ENCODE measurements at places on chromosomes 5 and 9.

GRCh38 chr5:136811551-136811950 is 446.2 kb upstream of the TRPC7 start:
- no peak for DNase-seq

DNA sequence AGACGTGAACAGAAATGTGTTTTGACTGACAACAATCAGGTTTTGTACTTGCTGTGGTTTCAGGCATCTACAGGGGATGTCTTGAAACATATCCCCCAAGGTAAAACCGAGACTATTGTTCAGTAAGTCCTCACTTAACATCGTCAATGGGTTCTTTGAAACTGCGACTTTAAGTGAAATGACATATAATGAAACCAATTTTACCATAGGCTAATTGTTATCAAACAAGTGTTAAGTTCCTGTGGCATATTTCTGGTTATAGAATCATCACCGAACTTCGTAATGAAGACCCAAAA is 16.4 kb upstream of the OMD start:
- no peak for DNase-seq

- no peak for DNase-seq
These were observed 6.1 kb downstream of the CCNI2 start for GRCh38 chr5:132753135-132753987.

DNA sequence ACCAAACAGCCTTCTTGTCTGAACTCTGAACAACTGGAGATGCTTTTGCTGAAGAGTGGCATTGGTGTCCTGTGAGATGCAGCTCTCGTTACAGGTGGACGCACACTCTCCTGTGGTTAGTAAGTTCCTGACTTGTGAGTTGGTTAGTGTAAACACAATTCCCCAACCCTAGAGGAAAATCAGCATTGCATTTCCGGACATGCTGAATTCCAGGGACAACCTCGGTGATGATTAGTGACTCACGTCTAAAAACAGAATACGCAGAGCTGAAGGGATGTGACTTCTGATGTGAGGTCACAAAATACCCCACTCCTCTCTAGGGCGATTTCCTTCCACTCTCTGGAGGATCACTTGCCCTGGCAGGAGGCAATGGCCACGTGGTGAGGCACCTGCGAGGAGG is 5.0 kb downstream of the OR2V2 start:
- DNase-seq = no peak

DNA sequence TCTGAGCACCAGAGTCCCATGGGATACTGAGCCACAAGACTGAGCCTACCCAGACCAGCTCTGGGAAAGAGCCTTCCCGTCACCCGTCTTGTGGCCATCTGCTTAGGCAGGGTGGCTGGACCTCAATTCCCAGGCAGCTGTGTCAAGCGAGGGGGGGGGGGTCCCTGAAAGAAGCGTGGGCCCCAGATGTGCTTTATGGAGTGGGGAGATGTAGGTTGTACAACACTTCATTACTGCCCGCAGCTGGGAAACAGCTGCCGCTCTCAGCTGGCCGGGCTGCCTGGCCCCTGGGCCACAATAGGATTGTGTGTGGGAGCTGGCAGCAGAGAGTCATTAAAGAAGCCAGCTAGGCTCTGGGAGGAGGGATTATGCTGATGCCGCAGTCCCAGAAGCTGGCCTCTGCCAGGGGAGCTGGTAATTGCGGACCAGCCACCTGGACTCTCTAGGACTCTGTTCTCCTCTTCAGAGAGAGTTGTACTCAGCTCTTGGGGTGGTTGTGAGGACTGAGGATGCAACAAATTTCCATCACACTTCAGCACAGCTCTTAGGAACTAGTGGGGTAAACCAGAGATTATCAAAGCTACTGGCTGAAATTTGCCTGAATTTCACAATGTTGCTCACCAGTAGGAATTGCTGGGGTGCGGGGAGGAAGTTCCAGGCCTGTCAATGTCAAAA is 145.4 kb downstream of the GADD45G start:
- DNase-seq = no peak

DNA sequence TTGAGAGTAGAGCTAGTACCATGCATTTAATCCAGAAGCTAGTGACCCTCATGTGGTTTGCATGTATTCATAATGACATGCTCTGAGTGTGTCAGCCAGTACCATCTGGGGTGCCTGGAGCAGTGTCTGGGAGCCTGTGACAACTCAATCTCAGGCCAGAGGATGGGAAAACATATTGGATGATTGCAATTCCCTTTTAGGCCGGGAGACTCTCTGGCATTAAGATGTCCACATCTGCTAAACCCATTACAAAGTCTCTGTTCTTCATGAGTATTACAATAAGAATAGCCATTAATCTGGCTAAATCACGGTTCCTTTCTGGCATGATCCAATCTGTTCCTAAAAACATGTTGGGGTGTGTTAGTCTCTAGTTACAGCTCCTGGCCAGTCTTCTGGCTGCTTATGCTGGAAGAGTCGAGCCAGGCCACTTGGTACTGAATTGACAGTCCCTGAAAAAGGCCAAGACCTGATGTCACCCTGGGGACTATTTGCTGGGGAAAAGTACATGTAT is 475.7 kb downstream of the ENC1 start:
- DNase-seq = no peak

DNA sequence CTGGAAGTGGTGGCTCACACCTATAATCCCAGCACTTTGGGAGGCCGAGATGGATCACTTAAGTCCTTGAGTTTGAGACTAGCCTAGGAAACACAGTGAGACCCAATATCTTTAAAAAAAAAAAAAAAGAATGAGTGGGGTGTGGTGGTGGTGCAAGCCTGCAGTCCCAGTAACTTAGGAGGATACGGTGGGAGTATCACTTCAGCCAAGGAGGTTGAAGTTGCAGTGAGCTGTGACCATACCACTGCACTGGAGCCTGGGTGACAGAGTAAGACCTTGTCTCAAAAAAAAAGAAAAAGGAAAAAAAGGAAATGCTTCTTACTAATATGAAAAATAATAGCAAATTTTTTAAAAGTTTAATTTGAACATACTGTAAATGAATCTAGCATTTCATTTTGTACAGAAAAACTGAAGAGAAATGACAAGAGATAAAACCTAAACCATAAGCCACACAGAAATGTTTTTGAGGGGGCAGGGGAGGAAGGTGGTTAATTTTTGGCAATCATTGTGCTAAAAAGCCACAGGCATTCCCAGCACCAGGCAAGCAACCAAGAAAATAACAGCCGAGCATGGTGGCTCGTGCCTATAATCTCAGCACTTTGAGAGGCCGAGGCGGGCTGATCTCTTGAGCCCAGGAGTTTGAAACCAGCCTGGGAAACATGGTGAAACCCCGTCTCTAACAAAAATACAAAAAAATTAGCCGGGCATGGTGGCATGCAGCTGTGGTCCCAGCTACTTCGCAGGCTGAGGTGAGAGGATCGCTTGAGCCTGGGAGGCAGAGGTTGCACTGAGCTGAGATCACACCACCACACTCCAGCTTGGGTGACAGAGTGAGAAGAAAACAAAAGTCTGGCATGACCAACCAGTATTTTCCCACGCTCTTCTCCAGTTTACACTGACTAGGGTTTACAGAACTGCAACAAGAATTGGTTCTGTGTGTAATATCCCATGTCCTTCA is 114.5 kb upstream of the NR5A1 start:
- no peak for DNase-seq

DNA sequence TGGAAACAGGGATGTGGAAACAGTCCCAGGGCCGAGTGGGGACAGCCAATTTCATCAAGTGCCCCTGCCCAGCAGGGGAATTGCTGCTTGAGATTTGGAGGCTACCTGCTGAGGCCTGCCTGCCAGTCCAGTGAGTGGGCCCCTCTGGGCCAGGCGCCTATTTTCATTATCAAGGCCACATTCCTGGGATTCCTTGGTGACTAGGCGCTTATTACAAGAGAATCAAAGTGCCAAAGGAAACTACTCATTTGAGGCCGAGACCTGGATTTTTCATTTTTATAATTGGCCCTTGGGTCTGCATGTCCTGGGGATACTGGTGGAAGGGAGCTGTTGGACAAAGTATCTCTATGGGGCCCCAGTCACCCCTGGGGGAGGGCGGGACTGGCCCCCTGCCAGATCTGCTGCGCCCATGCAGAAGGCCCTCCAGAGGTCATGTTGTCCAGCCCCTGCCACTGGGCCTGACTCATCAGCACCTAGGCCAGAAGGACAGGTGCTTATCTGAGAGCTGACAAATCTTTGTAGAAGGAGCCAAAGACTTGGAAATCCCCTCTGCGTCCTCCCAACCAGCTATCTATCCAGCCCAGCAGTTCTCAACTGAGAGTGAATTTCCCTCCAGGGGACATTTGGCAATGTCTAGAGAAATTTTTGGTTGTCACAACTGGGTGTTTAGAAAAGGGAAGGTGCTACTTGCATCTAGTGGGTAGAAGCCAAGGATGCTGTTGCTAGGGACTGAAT is 45.6 kb downstream of the FOXI1 start:
- no peak for DNase-seq

GRCh38 chr5:173721601-173722232 is 105.3 kb upstream of the BOD1 start:
- DNase-seq = no peak

DNA sequence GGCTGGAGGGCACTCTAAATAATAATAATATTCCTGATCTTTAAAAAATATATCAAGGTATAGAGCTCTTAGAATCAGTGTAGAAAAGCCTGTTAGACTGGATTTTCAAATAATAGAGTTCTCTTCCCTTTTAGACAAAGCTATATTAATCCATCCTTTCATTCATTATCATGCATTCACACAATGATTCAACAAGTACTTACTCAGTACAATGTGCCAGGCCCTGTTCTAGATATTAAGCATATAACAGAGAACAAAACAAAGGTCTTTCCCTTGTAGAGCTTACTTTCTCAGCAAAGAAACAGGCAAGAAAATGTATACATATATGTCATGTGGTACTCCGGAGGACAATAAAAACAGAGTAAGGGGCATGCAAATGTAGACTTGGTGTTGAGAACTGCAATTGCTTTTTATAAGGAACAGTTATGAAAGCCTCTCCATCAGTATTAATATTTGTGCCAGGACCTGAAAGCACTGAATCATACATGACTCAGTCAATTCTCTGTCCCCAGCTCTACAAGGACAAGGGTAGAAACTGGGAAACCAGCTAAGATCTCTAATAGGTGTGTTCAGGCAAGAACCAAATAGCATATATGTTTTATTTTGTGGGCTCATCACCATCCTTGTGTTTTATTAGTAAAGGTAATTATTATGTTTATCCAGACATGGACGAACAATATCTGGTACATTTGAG is 72.2 kb downstream of the PIP5K1B start:
- DNase-seq = no peak

- DNase-seq = no peak
These were observed 367.7 kb upstream of the RFX3 start for GRCh38 chr9:3893519-3893918.

- DNase-seq = no peak
These were observed 60.3 kb upstream of the SLC27A6 start for GRCh38 chr5:128904805-128905567.

DNA sequence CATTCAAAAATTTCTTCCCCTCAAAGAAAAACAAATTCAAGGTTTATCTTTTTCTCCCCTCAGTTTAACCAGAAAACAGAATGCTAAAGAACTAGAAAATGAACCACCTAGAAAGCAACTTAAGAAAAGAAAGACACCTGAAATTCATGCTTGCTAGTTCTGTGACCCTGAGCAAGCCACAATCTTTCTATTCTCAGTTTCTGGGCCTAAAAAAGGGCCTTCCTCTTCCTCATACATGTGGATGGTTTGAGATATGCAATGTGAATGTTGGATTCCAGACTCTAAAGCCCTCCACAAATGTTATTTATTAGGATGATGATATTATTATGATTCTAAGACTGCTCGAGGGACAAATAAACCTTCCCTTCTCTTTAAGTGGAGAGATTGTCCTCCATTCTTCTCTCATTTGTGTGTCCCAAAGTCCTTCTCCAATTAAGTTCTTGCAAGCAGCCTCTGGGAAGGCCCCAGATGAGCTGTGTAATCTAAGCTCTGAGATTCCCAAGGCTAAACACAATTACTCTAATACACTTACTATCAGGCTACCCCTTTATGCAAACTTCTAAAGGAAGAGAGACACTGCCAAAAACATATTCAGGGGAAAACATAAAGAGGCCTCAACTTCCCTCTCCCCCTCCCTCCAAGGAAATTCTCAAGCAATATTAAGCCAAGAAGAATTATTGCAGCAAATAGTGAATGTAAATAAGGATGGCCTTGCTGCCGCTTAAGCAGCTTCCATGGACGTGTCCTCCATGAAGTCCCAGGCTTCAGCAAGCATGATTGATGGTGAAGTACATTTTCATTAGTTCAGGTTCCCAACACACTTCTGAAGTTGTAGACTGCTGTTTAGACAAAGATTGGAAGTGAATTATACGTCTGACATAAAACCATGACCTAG is 80.2 kb downstream of the PRKACG start:
- DNase-seq = no peak

GRCh38 chr5:144774197-144774596 is 603.5 kb downstream of the KCTD16 start:
- no peak for DNase-seq

All from activated CD4-positive, alpha-beta T cell treated with anti-CD3 and anti-CD28 coated beads for 4 hours (primary cell).